ENCODE measurements at places on chromosomes 1 and 21.

DNA sequence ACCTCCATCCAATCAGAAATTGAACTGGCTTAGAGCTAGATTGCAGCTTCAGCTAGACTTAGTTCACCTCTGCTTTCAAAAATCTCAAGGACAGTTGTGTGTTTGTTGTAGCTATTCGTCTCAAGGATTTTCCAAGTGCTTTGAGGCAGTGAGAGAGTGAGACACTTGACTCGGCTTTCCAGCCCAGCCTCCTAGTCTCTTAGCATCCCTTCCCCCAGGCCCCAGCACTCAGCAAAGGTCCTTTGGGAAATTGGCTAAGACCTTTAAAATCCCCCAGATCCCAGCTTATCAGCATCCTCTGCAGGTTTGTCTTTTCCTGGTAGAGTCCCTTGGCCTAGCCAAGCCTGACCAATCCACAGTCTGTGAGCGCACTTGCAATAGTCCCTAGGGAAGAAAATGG, 47.9 kb upstream of the PROX1 start:
- no peak for DNase-seq

DNA sequence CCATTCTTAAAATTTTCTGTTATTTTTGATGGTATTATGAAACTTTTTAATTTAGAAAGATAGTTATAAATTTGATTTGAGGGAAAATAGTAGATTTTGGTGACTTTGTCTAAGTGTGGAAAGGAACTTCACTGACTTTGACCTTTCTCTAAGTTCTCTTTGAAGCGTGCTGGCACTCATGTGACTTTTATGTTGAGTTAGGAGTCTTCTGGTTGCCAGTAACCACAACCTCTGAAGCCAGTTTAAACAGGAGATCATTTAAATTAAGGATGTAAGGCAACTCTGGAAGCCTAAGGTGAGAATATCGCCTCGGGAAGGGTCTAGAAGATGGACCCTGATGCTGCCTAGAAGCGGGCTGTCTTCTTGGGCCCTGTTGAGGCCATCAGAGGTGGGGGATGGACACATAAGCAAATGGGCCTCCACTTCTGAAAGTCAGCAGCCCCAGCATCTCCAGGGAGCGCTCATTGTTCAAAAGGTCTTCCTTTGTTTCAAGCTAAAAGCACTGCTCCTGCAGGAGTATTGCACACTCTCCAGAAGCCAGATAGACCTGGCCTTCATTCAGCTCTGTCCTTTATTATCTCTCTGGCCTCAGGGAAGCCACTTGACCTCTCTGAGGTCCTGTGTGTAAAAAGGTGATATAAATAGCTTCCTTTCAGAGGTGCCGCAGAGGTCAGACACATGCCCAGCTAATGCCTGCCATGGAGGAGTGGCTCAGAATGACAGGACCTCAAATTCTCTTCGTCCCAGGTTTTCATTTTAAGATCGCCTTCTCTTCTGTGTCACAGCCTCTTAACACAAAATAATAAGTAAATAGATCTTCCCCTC, 5.1 kb upstream of the RCAN1 start:
- no peak for DNase-seq

DNA sequence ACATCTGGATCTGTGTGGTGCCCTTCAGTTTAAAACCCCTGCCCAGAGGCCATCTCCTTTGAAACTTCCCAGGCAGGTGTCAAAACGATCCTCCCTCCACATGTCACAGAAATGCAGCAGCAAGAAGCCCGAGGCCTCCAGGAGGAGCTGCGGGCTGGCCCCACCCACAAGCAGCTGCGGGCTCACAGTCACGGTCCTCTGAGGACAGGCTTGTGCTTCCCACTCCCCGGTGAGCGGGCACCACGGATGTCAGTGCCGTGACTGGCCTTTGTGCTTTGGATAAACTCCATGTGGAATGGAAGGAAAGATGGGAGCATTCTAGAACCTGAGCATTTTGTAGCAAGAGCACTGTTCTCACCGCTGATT, 65.8 kb downstream of the SIK1 start:
- DNase-seq, result no peak

- peak; percentile 10 for DNase-seq
Measured at GRCh38 chr1:40951943-40952743, 27.4 kb upstream of the CTPS1 start.
